ENCODE measurements at places on chromosomes 6 and 20.

- no peak for DNase-seq
These were observed 108.7 kb upstream of the MAP3K4 start for GRCh38 chr6:160882791-160883279.

GRCh38 chr6:104064876-104065275 is 794.8 kb downstream of the HACE1 start:
- DNase-seq = no peak

DNA sequence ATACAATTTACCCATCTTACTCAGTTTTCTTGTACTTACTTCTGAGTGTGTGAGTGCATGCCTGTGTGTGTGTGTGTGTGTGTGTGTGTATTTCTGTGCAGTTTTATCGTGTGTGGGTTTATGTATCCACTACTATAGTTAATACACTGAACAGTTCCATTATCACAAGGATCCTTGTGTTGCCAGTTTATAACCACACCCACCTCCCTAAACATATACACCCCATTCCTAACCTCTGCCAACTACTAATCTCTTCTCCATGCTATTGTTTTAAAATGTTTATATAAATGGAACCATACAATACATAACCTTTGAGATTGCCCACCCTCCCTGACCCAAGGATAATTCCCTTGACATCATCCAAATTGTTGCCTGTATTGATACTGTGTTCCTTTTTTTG is 18.7 kb downstream of the POFUT1 start:
- DNase-seq = no peak

DNA sequence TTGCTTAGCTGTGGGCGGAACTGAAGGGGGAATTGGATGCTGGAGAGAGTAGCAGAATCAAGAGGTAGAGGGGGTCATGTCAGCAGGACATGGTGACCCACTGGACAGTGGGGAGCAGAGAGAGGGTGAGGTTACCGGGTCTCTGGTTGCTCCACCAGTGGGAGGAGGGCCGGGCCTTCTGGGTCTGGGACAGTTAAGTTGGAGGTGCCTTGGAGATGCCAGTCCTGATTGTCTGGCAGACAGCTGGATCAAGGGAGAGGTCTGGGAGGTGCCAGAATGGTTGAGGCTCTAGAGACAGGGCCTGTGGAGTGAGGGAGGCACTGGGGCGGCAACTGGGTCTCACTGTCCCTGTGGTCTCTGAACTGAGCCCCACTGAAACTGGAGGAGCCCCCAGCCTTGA is 24.6 kb downstream of the MANBAL start:
- no peak for DNase-seq

GRCh38 chr6:6579281-6579680 is 9.2 kb upstream of the LY86 start:
- DNase-seq = no peak

GRCh38 chr6:149451376-149452036 is 33.3 kb downstream of the ZC3H12D start:
- peak; percentile 49 for DNase-seq

DNA sequence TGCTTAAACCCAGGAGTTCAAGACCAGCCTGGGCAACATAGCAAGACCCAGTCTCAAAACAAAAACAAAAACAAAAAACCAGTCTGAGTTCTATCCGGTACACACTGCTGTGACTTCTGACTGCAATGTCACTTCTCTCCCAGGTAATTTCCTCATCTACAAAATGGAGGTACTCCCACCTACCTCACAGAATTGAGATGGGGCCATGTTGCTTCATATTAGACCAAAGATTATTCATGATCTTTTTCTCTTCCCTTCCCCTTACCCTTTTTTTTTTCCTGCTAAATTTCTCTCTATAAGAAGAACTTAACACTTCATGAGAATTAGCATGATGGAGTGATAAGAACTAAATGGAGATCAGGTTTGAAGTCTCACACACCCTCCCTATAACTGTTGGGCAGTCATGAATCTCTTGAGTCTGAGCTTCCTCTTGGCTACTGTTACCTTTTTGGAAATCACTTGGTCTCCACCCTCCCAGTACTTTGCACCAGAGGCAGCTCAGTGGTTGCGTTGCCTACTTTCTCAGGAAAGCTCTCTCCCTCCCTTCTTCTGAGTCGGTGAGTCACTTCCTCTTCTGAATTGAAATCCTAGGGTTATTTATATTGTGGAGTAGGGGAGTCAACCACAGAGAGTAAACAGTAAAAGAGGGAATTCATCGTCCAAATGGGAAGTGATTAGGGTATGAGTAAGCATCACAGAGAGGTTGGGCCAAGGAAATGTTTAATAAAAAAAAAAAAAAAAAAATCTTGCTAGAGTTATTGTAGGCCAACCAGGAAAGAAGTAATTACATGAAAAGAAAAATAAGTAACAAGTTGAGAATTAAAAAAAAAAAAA is 59.9 kb upstream of the MAP7 start:
- no peak for DNase-seq

DNA sequence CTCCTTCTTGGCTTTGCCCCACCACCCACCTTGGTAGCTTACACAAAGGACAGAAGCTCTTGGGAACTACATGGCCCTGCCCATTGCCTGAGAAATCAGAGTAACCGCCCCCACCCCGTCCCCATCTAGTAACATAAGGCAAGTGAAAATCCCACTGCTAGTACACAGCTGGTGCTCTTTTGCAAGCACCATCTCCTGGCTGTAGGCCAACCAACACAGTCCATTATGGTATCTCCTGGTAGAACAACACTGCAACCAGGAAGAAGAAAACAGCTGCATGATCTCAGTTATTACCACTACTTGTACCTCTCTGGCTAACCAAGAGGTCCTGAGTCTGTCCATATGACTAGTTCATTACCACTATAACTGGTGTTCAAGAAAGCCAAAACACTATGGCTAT is 841.1 kb upstream of the MANEA start:
- no peak for DNase-seq
